ENCODE measurements at places on chromosomes 11 and 22.

- DNase-seq, result no peak
Measured at GRCh38 chr22:17705546-17705945, 67.0 kb downstream of the BCL2L13 start.

DNA sequence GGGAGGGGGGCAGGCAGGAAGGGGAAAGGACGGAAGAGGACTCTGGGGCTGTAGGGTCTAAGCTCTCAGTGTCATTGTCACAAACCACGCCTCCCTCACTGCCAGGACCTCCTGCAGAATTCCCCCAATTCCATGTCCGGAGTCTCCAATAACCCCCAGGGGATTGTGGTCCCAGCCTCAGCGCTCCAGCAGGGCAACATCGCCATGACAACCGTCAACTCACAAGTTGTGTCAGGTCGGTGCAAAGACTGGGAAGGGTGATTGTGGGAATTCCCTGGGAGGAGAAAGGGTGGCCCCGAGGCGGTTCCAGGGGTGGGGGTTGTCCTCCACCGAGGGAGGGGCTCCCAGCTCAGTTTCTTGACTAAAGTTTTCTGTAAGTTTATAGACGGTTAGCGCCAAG, 86.0 kb downstream of the FEZ1 start:
- no peak for DNase-seq

DNA sequence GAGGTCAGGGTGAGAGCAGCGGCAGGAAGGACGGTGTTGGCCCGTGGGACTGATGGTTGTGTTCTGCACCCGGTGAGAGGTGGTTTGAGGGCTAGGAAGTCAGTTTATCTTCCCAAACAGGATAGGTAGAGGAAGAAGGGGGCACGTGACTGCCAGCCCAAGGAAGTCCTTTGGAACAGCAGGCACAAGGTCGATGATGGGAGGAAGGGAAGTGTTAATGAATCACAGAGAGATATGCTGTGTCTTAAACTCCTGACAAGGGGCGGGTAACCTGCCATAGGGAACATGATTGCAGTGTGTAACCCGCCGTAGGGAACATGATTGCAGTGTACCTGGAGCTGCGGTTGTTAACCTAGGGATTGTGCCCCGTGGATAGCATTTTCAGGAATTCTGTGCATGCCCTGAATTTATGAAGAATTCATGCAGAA, 49.0 kb downstream of the PRR5L start:
- DNase-seq, result no peak

DNA sequence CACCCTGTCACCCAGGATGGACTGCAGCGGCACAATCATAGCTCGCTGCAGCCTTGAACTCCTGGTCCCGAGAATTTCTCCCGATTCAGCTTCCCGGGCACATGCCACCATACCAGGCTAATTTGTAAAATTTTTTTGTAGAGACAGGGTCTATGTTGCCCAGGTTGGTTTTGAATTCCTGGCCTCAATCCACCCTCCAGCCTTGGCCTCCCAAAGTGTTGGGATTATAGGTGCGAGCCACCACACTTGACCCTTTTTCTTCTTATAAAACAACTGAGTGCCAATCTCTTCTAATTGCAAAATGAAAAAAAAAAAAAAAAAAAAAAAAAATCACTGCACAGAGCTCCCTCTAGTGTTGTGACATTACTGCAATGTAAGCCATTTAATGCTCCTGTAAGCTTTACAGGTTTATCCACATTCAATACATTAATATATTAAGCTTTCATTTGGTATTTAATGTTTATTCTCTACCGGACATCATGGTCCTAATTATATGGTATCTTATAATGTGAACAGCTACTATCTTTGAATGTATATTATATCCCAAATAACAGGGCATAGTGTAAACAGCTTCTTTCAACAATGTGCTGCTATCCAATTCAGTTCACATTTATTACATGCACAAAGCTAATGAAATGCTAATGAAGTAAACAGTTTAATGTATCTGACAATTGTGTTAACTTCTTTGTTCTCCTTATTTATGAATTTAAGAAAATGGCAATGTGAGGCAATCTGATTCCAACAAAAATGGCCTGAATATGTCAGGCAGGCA, 44.6 kb downstream of the COPB1 start:
- no peak for DNase-seq

DNA sequence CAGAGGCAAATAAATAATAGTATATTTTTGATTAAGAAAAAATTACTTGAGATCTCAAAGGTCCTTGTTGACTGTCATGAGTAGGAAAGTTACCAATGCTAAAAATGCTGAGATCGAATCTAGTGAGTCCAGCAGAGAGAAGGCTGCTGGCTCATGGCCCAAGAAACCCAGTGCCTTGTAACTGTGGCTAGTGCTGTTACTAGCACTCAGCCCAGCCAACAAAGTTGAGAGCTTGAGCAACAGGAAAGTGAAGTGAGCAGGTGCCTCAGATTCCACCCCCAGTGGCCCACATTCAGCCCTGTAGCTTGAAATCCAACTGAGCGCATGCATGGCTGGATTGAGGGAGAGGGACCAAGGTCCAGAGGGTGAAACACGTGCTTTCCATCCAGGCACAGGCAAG, 398.2 kb downstream of the SHANK2 start:
- no peak for DNase-seq

Measured in nucleus accumbens (tissue), 56 donors.